Panc1 (cell line): ENCODE measurements at places on chromosomes 1 and 21. TPM values are rescaled to one million over a fixed set of nuclear protein-coding genes. Genes with fewer than 3 reads are reported as not detected.

GRCh38 chr1:82700476-82700875 is 899.7 kb downstream of the ADGRL2 start:
- DNase-seq, result no peak

DNA sequence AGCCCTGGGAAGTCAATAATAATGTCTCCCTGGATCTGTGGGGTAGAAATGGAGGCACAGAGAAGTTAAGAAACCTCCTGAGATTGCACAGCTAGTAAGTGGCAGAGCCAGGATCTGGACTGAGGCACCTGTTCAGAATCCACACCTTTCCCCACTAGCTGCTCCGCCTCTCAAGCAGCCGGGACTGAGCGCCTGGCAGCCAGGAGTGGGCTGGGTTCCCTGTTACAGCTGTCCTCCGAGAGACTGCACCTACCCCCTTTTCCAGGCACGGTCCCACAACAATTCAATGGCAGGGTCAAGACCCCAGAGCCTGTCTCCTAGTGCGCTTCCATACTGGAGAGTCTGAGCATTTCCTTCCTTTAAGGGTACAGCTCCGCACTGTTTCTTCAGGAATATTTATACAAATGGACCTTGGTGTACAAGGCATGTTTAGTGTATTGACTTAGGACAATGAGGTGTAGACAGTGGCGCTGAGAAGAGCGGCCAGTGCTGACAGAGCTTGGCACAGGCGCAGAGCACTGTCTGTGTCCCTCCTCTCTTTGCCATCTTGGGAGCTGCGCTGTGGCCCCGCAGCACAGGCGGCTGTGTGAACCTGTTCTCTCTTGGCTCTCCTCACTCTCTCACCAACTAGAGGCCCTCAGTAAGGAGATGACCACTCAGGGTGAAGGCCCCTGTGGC is 24.4 kb downstream of the GRHL3 start:
- DNase-seq, result no peak

DNA sequence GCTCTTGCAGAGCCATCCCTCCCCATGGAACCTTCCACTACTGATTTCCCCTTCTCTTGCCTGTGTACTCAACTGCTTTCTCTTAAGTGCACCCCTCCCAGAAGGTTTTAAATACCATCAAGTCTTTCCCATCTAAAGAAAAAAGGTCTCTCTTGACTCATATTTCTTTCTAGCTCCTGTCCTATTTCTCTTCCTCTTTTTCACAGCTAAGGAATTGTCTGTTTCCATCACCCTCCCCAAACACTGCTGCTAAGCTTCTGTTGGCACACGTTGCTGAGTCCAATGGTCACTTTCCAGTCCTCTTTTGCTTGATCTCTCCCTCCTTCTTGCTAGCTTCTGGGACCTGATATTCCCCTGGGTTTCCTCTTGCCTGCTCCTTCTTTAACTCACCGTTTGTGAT is 13.3 kb upstream of the GNL2 start:
- no peak for DNase-seq

- DNase-seq, result no peak
Observed at GRCh38 chr21:16072737-16073136, 343.0 kb downstream of the USP25 start.

- no peak for DNase-seq
Observed at GRCh38 chr1:214005708-214006107, 17.9 kb downstream of the PROX1 start.

DNA sequence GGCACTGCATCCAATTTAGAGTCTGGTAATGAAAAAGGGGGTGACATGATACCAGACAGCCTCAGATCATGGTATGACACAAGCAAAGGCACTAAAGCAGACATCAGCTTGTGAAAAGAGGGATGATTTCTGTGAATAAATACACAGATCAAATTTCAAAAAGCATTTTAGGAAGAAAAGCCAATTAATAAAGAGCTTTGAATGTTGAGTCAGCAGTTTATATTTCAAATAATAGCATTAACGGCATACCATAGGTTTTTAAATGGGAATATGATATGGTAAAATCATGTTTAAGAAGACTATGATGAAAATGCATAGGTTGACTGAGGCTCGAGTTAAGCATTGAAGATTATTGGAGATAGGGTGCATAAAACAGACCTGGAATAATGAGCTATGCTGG is 13.5 kb downstream of the KCNT2 start:
- no peak for DNase-seq

DNA sequence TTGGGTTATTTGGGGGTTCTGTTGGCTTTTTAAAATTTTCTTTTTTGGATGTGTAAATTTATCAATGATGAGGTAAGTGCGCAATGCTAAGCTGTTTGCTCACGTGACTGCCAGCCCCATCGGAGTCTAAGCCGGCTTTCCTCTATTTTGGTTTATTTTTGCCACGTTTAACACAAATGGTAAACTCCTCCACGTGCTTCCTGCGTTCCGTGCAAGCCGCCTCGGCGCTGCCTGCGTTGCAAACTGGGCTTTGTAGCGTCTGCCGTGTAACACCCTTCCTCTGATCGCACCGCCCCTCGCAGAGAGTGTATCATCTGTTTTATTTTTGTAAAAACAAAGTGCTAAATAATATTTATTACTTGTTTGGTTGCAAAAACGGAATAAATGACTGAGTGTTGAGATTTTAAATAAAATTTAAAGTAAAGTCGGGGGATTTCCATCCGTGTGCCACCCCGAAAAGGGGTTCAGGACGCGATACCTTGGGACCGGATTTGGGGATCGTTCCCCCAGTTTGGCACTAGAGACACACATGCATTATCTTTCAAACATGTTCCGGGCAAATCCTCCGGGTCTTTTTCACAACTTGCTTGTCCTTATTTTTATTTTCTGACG is 3.1 kb downstream of the OLIG2 start:
- DNase-seq, result no peak

GRCh38 chr1:48726557-48727215 is 50.0 kb downstream of the BEND5 start:
- DNase-seq, result no peak

GRCh38 chr1:183571678-183572268 is 18.5 kb downstream of the NCF2 start:
- DNase-seq, result no peak

- no peak for DNase-seq
Observed at GRCh38 chr1:85992791-85993190, 163.8 kb downstream of the COL24A1 start.

GRCh38 chr1:161117759-161118581 is at the start of the genes NIT1 and PFDN2:
Gene NIT1 (plus strand): TSS chr1:161118105. CDS start chr1:161118177, 72 bp downstream.
Gene PFDN2 (minus strand): TSS chr1:161118037. CDS start chr1:161118026, 11 bp downstream.
- DNase-seq, result no peak

DNA sequence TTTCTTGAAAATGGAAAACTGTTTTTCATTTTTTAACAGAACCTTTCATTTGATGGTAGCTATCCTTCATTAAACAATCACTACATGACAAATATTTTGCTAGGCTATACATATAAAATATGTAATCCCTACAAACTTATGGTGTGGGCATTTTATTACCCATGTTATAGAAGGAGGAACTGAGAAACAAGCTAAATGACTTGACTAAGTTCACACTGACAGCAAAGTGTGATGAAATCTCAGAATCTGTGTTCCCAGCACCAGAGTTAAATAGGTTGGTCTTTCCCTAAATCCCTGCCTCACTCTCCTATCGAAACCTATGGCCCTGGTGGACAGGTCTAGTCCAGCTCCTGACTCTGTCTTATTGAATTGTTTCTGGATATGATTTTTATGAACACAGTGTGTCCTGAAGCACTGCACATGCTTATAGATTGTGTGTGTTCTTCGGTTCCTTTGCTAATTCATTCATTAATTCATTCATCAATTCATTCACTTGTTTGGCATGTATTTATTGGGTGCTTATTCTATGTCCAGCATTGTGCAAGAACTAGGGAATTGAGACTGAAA is 301.0 kb downstream of the GRIK1 start:
- DNase-seq, result no peak

DNA sequence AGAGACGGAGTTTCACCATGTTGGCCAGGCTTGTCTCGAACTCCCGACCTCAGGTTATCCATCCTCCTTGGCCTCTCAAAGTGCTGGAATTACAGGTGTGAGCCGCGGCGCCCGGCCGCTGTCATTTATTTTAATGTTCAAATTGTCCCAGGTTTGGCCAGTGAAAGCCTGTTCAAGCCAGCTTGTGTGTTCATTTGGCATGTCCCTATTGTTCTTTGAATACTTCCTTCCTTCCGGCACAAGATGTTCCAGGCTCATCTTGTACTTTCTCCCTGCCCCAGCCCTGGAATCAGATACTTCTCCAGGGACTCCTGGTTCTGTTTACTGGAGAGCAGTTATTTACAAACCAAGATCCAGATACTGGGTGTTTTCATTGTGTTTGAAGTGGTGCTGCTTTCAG is 37.0 kb downstream of the ZBTB8B start:
- no peak for DNase-seq

DNA sequence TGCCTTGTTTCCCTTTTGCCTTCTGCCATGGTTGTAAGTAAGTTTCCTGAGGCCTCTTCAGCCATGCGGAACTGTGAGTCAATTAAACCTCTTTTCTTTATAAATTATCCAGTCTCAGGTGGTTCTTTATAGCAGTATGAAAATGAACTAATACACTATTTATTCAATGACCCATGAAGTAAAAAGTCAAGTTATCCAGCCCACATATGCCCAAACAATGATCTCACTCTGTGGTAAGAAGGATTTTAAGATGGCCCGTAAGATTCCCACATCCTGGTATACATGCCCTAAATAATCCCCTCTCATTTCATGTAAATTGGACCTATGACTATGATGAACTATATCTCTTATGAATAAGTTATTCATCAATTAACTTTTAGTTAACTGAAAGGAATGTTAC is 1008.3 kb upstream of the B3GALT2 start:
- DNase-seq, result no peak

DNA sequence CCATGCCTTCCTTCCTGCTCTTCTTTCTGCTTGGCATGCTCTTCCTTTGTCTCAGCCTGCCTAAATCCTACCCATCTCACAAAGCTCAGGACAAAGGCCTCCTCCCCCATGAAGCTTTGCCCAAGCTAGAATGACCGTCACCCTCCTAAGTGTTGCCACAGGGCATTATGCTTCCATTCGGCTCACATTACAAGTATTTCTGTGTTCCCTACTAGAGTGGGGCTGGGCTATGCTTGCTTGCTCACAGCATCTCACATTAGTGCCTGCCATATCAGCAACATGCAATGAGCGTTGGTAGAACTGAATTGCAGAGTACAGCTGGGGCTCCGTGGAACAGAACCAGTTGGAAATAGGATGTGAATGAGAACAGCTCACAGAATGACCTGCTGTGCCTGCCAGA is 82.8 kb downstream of the CD58 start:
- DNase-seq, result no peak

GRCh38 chr1:230243146-230243545 is 176.1 kb downstream of the GALNT2 start:
- DNase-seq, result no peak

GRCh38 chr1:7356079-7356478 is 415.0 kb upstream of the VAMP3 start:
- no peak for DNase-seq

DNA sequence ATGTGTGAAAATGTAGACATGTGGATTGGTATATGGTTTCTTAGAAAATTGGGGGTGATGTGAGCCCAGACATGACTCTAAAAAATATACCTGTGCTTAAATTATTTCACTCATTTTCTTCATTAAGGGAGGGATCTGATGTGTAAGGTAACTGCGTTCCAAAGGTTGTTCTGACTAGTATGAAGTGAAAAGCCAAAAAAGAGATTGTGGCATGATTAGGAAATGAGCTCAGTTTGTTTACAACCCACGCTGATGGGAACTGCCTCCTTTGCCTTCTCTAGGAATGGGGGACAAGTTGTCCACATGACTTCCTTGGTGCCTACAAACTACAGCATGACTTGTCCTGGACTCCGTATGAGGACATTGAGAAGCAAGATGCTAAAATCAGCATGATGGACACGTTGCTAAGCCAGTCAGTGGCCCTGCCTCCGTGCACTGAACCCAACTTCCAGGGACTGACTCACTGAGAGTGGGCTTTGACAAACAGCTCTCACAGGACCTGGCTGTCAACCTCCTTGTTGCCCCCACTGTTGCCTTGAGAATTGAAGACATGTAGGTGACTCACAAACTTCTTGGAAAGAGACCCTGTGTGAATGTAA is 8.0 kb downstream of the C1orf50 start:
- DNase-seq, result no peak

- DNase-seq, result no peak
Observed at GRCh38 chr1:55420929-55421716, 206.0 kb upstream of the USP24 start.

DNA sequence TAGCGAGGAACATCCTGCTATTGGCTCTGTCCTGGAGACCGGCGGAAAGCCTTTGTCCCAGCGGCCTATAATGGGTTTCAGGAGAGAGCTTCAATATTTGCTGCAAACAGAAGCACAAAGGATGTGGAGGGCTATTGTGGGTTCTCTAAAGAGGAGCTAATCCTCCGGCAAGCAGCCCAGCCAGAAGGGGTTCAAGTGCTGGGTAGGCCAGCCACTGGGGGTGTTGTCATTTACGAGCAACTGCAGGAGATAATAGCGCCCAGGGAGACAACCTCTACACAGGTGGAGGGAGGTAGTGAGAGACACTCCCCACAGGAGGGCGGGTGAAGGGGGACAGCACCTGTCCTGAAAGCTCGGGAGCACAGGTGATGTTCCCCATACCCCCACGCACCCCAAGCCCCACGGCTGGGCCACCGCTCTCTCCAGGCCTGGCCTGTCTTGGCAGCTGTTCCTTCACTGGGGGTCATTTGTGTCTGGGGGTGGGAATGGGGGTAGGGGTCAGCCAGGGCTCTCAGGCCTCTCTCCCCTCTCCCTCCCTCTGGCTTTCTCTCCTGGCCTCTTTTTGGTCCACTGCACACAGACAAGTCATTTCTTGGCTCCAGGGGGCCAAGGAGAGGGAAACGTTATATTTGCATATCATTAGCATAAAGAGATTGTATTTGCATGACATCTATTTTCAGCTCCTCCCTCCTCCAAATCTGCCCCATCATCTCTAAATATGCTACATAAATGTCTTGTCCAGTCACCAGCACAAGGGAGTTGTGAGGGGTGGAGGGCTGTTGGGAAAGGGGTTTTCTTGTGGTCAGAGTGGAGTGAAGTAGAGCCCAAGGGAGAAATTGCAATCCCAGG is 22.0 kb upstream of the SLC26A9 start:
- DNase-seq, result no peak

- DNase-seq, result no peak
Observed at GRCh38 chr1:220788900-220789299, 2.2 kb downstream of the MTARC1 start.

- DNase-seq, result peak; percentile 25
Observed at GRCh38 chr21:33374450-33375096, 28.6 kb upstream of the IFNGR2 start.

GRCh38 chr1:218565377-218565776 is 220.2 kb downstream of the TGFB2 start:
- DNase-seq, result no peak

MSH4 gene
- total RNA-seq, result 0.26 TPM

KRTAP10-10 gene
- not detected for total RNA-seq

KRTAP19-3 gene
- not detected for total RNA-seq

NPPB gene
- total RNA-seq, result not detected

CD1C gene
- not detected for total RNA-seq

PRKACB gene
- total RNA-seq, result 54.9 TPM

NPHS2 gene
- total RNA-seq, result not detected

TNFSF4 gene
- total RNA-seq, result 0.13 TPM

RAP1GAP gene
- 4.6 TPM for total RNA-seq

CD1B gene
- not detected for total RNA-seq

CDCP2 gene
- total RNA-seq, result not detected
